ENCODE measurements at places on chromosomes 16 and 17. TPM values are rescaled to one million over a fixed set of nuclear protein-coding genes. Genes with fewer than 3 reads are reported as not detected.

Gene CBLN1
- total RNA-seq = not detected

Gene NAGS
- total RNA-seq = 2.7 TPM

Gene RCVRN
- total RNA-seq = not detected

Gene KRTAP9-8
- not detected for total RNA-seq

Gene KRTAP3-2
- not detected for total RNA-seq

Gene DYNLRB2
- not detected for total RNA-seq

Data from esophagus squamous epithelium (tissue), 5 donors.